ENCODE measurements at places on chromosomes 6 and 20. TPM values are rescaled to one million over a fixed set of nuclear protein-coding genes. Genes with fewer than 3 reads are reported as not detected.

Gene ESF1
- 26.9 TPM for total RNA-seq

Gene PRKN
- total RNA-seq = 0.51 TPM

Gene TOX2
- total RNA-seq = 2.4 TPM

- DNase-seq = no peak
Observed at GRCh38 chr20:59325142-59325523, 24.7 kb downstream of the EDN3 start.

DNA sequence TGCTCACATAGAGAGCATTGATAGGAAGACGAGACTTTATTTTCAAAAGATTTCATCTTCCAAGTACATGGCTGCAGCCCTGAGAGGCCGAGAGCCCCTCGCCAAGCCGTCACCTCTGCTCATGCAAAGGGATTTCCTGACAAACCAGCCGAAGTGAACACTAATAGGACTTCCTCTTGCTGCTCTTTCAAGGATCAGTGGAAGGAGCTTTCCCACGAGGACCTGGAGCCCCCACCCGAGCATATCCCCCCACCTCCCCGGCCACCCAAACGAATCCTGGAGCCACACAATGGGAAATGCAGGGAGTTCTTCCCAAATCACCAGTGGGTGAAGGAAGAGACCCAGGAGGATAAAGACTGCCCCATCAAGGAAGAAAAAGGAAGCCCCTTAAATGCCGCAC, 69.3 kb downstream of the PTPN1 start:
- no peak for DNase-seq

- DNase-seq = no peak
Observed at GRCh38 chr6:170296746-170297575, 6.1 kb upstream of the DLL1 start.
